ENCODE measurements at places on chromosomes 4 and X. TPM values are rescaled to one million over a fixed set of nuclear protein-coding genes. Genes with fewer than 3 reads are reported as not detected.

DNA sequence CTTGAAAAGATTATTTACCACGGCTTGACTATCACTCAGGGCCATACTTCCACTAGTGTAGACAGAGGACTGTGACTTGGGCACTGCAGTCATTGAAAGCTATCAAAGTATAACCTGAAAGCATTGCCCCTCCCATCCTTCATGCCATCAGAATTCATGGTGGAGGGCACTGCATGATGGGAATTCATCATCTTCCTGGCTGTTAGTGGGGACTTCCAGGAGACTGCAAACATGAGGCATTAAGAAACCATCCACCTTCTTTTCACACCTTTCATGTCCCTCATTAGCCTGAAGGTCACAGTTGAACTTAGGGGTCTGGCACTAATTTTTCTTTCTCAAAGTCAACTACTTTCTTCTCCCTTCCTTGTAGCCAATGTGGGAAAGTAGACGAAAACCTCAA is 25.8 kb downstream of the VSIG4 start:
- no peak overlapping the region for H3K27ac ChIP-seq
- H3K4me1 ChIP-seq = no peaks in the 10 kb centered on the region
- DNase-seq = no peak
- no peak overlapping the region for H3K4me3 ChIP-seq

GRCh38 chr4:48557478-48557877 is 67.4 kb downstream of the ZAR1 start:
- no peak for DNase-seq
- H3K4me3 ChIP-seq = no peak overlapping the region
- H3K36me3 ChIP-seq = peaks cover 15% of the 10 kb centered on the region
- no peaks in the 10 kb centered on the region for H3K27me3 ChIP-seq
- H3K4me1 ChIP-seq = no peaks in the 10 kb centered on the region

- H3K36me3 ChIP-seq = no peaks in the 10 kb centered on the region
- no peaks in the 10 kb centered on the region for H3K4me1 ChIP-seq
- no peak overlapping the region for H3K27ac ChIP-seq
Measured at GRCh38 chr4:128782875-128783614, 26.5 kb upstream of the JADE1 start.

GRCh38 chrX:119917877-119918276 is 22.2 kb downstream of the AKAP14 start:
- no peak overlapping the region for H3K4me3 ChIP-seq
- H3K36me3 ChIP-seq = no peaks in the 10 kb centered on the region
- DNase-seq = no peak

DNA sequence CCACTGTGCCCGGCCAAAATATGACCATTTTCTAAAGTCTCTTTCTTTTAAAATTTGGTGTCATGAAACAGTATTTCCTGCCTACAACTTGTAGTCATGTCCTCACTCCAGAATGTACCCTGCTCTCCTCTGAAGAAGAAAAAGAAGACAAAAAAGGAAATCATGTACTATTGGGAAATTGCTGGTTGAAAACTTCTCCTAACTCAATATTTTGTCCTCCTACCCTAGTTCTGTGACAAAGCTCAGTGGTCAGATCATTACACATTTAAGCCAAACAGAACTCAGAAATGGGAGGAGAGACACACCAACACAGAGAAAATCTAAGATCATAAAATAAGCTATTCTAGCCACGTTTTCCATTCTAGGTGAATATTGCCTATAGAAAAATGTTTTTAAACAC is 127.7 kb downstream of the IRF2 start:
- no peak for DNase-seq
- H3K27ac ChIP-seq = no peak overlapping the region
- no peak overlapping the region for H3K4me3 ChIP-seq
- no peaks in the 10 kb centered on the region for H3K27me3 ChIP-seq
- no peaks in the 10 kb centered on the region for H3K36me3 ChIP-seq

Gene OR13H1
- not detected for total RNA-seq

DNA sequence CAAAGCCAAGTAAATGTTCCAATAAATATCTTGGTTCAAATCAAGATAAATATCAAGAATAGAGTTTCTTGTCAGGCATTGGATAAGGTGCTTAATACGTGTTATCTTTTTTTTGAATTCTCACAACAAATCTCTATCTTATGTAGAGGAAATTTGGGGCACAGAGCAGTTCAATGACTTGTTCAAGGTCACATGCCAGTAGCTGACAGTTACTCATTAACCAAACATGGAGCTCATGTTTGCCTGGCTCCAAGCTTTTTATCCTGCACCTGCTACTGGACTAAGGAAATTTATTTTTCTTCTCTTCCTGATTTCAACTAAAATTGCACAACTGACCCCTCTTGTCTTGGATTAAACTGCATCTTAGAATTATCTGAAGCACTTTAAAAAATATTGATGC is 76.3 kb downstream of the ATP10D start:
- H3K4me3 ChIP-seq = no peak overlapping the region
- no peak overlapping the region for H3K27ac ChIP-seq
- H3K4me1 ChIP-seq = peaks cover 2% of the 10 kb centered on the region
- no peaks in the 10 kb centered on the region for H3K36me3 ChIP-seq
- no peaks in the 10 kb centered on the region for H3K27me3 ChIP-seq

GRCh38 chrX:131895807-131896206 is 127.3 kb upstream of the STK26 start:
- no peaks in the 10 kb centered on the region for H3K36me3 ChIP-seq
- DNase-seq = no peak
- no peaks in the 10 kb centered on the region for H3K27me3 ChIP-seq
- H3K4me1 ChIP-seq = no peaks in the 10 kb centered on the region
- H3K27ac ChIP-seq = no peak overlapping the region

DNA sequence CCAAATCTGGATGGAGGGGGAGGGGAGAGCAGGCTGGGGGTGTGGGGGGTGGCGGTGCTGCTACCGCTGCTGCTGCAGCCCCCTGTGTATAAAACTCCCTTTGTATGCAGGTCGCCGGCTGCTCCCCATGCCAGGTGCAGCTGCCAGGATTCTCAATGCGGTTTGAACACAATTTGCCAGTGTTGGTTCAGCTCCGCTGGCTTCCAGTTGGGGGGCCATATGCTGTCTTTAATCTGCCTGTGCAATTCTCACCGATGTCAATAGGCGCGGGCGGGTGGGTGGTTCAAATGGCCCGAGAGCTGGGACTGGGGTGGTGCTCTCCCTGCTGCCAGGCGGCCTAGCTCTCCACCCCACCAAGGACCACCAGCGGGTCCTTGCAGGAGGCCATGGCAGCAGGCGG is 257.6 kb downstream of the BCOR start:
- H3K4me3 ChIP-seq = no peak overlapping the region
- H3K27me3 ChIP-seq = no peaks in the 10 kb centered on the region
- DNase-seq = no peak
- no peaks in the 10 kb centered on the region for H3K4me1 ChIP-seq

Gene TMSB4X
- total RNA-seq = 6,858 TPM

DNA sequence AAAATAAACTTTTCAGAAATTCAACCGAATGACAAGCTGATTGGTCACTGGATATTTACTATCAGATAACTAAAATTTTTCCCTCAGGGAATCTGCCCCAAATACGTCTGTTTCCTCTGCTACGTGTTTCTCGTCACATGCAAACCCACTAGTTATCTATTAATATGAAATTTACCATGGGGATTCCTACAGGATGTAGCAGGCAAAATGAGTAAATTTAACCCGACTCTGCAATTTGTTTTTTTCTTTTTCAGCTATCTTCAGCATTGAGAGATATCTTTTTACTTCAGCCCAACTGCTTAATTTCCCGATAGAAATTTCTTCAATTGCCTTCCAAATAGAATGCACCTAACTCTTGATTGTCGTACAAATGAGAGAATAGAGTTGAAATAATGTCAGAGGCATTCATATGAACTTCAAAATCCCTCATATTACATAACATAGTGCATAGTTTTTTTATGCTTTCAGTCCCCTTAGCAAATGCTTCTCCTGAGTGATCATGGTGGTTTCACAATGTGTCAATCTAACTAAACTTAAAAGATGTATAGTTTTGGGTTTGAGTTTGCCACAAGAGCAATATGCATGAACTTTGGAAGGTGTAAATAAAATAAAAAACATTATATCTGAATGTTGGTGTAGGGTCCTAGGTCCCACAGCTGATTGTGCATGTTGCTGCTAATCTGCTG is 913.1 kb upstream of the GRIA3 start:
- no peak overlapping the region for H3K27ac ChIP-seq
- H3K27me3 ChIP-seq = no peaks in the 10 kb centered on the region
- no peaks in the 10 kb centered on the region for H3K36me3 ChIP-seq
- H3K4me3 ChIP-seq = no peak overlapping the region

- no peaks in the 10 kb centered on the region for H3K36me3 ChIP-seq
- no peak for DNase-seq
- no peaks in the 10 kb centered on the region for H3K27me3 ChIP-seq
- H3K27ac ChIP-seq = no peak overlapping the region
- peaks cover 24% of the 10 kb centered on the region for H3K4me1 ChIP-seq
Measured at GRCh38 chrX:19680580-19680979, 165.3 kb upstream of the MAP3K15 start.

DNA sequence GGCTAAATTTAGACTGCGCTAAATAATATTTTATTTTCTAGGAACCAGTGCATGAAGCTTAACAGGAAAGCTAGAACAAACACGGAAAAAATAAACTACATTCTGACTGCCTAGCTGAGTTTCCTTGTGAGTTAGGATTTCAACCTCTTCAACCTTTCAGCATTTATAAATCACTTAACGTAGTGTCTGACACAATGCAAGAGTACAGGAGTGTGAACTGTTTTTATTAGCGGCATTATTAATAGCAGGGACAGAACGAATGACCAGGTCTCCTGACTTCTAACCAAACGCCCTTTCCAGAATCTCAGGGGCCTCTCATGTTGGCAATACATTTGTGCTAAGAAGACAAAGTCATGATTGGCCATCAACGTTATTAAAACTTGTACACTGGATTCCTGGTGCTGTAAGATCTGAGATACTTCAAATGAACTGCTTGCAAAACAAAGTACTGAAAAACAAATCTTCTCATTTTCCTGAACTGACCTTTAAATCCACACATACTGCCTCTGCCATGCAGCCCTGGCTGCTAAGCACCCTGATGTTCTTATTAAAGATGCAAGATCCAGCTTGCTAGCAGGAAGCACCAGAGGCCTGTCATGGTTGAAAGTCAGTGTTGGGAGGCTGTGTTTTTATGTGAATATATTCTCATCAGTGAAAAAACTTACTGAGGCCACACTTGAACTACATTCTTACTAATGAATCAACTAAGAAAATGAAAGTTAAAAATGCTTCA is 380.4 kb upstream of the CPEB2 start:
- no peaks in the 10 kb centered on the region for H3K27me3 ChIP-seq
- H3K4me3 ChIP-seq = no peak overlapping the region
- H3K4me1 ChIP-seq = no peaks in the 10 kb centered on the region
- no peak for DNase-seq
- no peak overlapping the region for H3K27ac ChIP-seq
- no peaks in the 10 kb centered on the region for H3K36me3 ChIP-seq

GRCh38 chr4:2254665-2255500 is 7.0 kb downstream of the MXD4 start:
- no peak for DNase-seq
- no peak overlapping the region for H3K4me3 ChIP-seq
- peaks cover 14% of the 10 kb centered on the region for H3K4me1 ChIP-seq
- no peak overlapping the region for H3K27ac ChIP-seq

Gene IL1RAPL2
- total RNA-seq = not detected

Gene FGF13
- total RNA-seq = 0.23 TPM

DNA sequence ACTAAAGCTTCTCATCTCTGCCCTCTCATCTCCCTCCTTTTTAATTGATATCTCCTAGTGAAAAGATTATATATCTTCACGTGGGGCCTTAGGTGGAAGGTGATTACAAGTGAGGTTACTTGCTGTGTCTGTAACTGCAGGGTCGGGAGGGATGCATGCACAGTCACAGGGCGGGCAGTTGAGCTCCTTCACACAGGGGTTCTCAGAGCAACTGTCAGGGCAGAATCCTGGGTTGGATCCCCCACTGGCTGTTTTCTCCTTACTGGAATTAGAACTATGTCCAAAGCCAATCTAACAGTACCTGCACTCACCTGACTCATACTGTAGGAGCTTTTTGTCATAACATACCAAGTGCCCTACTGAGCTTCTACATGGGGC is 141.1 kb downstream of the AASDH start:
- no peak for DNase-seq
- no peaks in the 10 kb centered on the region for H3K27me3 ChIP-seq
- no peak overlapping the region for H3K27ac ChIP-seq

DNA sequence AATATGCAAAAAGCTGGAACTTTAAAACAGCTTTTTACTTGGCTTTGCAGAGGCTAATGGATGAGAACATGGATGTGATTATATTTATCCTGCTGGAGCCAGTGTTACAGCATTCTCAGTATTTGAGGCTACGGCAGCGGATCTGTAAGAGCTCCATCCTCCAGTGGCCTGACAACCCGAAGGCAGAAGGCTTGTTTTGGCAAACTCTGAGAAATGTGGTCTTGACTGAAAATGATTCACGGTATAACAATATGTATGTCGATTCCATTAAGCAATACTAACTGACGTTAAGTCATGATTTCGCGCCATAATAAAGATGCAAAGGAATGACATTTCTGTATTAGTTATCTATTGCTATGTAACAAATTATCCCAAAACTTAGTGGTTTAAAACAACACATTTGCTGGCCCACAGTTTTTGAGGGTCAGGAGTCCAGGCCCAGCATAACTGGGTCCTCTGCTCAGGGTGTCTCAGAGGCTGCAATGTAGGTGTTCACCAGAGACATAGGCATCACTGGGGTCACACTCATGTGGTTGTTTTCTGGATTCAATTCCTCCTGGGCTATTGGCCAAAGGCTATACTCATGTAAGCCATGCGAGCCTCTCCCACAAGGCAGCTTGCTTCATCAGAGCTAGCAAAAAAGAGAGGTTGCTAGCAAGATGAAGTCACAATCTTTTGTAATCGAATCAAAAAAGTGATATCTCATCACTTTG is 15.6 kb downstream of the TLR8 start:
- H3K36me3 ChIP-seq = no peaks in the 10 kb centered on the region
- H3K4me3 ChIP-seq = no peak overlapping the region
- H3K4me1 ChIP-seq = no peaks in the 10 kb centered on the region

Gene PPEF2
- not detected for total RNA-seq

- no peak for DNase-seq
- no peaks in the 10 kb centered on the region for H3K4me1 ChIP-seq
- no peak overlapping the region for H3K27ac ChIP-seq
- H3K4me3 ChIP-seq = no peak overlapping the region
- H3K36me3 ChIP-seq = no peaks in the 10 kb centered on the region
Measured at GRCh38 chr4:61782133-61782532, 582.0 kb downstream of the ADGRL3 start.

All from endothelial cell of umbilical vein (primary cell).